Caudate nucleus (tissue), 63 donors: ENCODE measurements at places on chromosomes 4 and X.

DNA sequence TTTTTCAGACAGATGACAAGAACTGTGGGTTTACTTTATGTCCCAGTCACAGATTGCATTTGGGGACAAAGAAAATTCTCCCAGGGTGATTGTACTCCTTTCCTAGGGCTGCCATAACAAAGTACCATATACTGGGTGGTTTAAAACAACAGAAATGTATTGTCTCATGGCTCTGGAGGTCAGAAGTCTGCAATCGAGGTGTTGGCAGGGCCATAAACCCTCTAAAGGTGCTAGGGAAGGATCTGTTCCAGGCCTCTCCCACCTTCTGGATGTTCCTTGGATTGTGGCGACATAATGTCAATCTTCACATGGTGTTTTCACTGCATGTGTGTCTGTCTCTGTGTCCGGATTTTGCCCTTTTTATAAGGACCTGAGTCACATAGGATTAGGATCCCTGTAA lies 12.3 kb downstream of the GEMIN8 start:
- DNase-seq: no peak

DNA sequence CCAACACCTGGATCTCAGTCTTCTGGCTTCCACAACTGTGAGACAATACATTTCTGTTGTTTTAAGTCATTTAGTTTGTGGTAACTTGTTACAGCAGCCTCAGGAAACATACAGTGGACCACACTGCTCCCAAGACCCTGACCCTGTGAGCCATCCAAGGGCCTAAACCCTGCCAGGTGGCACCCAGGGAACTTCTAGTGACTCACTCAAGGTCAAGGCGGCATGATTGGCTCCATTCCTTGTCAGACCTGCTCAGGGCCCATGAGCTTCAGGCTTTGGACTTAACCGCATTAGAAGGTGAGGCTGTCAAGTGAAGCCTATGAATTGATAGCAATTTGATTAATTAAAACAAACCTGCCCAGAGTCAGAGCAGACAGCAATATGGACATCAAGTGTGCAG lies 165.7 kb upstream of the MAMLD1 start:
- DNase-seq: no peak

DNA sequence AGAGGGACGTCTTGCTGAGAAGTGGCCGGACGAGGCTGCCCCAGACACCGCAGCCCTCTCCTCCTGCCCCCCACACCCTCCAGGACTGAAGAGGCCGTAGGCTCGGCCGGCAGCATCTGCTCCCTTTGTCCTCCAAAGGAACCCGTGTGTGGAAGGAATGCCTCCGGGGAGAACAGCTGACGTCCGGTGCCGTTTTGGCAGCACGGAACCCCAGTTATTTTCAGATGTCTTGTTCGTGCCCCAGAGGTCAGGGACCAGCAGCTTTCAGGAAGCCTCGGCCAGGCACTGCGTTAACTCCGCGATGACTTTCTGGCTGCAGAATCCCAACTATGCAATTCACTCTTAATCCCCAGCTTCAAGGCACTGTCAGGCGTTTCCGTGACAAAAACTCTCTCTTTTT lies 10.9 kb upstream of the PPP2R3B start:
- DNase-seq: no peak

DNA sequence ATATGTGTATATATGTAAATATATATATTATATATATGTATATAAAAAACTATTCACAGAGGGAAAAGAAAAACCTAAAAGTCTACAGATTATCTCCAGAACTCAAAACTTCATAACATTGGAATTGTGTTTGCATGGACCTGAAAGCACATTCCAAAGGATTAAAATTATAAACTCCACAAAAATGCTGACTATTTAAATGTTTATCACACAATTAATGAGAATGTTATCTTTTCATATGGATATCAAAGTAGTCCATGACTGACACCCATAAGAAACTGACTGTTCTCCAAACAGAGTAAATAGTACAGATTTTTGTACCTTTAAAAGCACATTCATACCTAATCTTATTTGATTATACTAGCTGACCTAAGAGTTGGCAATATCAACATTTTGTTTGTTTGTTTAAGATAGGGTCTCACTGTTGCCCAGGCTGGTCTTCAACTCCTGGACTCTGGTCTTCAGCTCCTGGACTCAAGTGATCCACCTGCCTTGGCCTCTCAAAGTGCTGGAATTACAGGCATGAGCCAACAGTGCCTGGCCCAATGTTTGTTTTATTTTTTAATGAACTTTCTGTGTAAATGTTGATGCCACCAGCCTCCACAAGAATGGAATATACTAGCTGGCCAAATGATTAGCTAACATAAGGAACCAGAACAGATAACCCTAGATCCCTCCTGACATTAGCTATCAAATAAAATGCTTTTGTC lies 50.0 kb downstream of the SLC39A8 start:
- no peak for DNase-seq

DNA sequence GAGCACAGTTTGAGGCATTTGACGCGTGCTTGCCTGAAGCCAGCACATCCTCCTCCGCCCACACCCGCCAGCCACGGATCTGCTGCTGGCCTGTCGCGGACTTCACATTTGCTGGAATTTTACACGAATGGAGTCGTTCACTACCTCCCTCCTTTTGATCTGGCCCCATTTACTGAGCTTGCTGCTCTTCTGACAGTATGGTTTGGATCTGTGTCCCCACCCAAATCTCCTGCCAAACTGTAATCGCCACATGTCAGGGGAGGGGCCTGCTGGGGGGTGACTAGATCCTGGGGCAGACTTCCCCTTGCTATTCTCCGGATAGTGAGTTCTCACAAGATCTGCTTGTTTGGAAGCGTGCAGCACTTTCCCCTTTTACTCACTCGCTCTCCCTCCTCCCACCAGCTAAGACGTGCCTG lies 19.9 kb upstream of the CPLX1 start:
- DNase-seq: no peak

DNA sequence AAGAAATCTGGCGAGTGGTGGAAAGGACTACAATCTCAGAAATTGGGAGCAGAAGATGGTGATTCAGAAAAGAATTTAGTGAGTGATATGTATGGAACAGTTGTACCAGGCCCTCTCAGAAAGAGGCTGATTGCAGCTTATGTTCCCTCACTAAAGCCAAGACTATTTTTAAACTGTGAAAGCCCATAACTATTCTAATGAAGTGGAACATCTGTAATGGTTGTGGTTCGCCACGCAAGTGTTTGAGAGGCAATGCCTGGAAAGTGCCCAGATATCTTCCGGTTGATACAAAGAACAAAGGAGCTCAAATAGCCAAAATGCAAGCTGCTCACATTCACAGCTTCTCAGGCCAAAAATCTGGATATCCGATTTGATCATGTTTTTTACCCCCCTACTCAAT lies 1250.7 kb downstream of the RAPGEF2 start:
- no peak for DNase-seq

- DNase-seq: no peak
Observed at GRCh38 chrX:79161655-79162054, 17.2 kb downstream of the GPR174 start.

DNA sequence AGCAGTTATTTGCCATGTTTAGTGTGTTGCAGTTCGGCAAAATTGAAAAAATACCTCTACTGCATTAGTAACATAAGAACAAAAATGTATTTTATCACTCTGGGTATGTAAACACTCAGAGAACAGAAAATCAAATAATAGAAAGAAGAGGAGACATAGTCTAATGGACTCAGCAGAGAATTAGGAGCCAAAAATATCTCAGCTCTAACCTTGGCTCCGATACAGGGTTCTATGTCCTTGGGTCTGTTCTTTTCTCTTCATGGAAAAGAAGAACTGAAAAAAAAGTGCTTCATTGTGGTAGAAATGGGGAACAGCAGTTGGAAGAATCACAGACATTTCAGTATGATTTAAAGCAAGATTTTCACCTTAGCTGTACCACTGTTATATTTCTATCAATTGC lies 240.5 kb upstream of the CXXC4 start:
- no peak for DNase-seq

DNA sequence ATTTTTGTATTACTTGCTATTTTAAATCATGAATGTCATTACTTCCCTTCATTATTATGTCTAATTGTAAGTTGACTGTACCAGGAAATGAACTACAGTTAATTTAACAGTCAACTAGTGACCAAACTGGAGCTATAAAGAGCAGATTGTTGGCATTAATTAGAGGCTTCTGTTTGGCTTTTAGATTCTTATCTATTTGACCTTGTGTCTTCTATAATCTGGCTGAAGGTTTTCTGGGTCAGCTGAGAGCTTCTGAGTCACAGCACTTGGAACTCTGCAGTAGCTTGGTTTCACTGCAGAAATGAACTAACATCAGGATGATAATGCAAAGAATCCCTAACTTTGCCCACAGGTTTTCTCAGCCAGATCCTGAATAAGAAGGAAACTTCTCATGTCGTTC lies 169.2 kb upstream of the LEF1 start:
- DNase-seq: no peak

- DNase-seq: no peak
Observed at GRCh38 chr4:86896596-86896995, 4.4 kb upstream of the C4orf36 start.
